ENCODE measurements at places on chromosomes 13 and 19. TPM values are rescaled to one million over a fixed set of nuclear protein-coding genes. Genes with fewer than 3 reads are reported as not detected.
A peak's percentile ranks its signal among the peaks of the same experiment; 100 is the strongest.

DNA sequence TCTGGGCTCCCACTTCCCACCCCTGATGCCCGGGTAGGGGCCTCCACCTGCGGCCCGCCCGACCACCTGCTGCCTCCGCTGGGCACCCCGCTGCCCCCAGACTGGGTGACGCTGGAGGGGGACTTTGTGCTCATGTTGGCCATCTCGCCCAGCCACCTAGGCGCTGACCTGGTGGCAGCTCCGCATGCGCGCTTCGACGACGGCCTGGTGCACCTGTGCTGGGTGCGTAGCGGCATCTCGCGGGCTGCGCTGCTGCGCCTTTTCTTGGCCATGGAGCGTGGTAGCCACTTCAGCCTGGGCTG is 7.9 kb downstream of the DBP start:
- H3K4me3 ChIP-seq: no peak overlapping the region
- peaks cover 31% of the 10 kb centered on the region for H3K36me3 ChIP-seq
- DNase-seq: no peak
- H3K27me3 ChIP-seq: no peaks in the 10 kb centered on the region
- H3K4me1 ChIP-seq: peaks cover 45% of the 10 kb centered on the region

- peaks cover 13% of the 10 kb centered on the region for H3K4me1 ChIP-seq
- peak overlapping the region; percentile 20 for H3K27ac ChIP-seq
- no peak for DNase-seq
- H3K4me3 ChIP-seq: no peak overlapping the region
- no peaks in the 10 kb centered on the region for H3K36me3 ChIP-seq
Observed at GRCh38 chr13:28490061-28490460, 4.9 kb downstream of the FLT1 start.

GRCh38 chr13:103852036-103852435 is 785.8 kb upstream of the SLC10A2 start:
- H3K4me1 ChIP-seq: no peaks in the 10 kb centered on the region
- no peak overlapping the region for H3K27ac ChIP-seq
- H3K4me3 ChIP-seq: no peak overlapping the region
- no peaks in the 10 kb centered on the region for H3K36me3 ChIP-seq
- no peaks in the 10 kb centered on the region for H3K27me3 ChIP-seq

- H3K4me1 ChIP-seq: no peaks in the 10 kb centered on the region
- no peak overlapping the region for H3K4me3 ChIP-seq
- no peaks in the 10 kb centered on the region for H3K36me3 ChIP-seq
- H3K27ac ChIP-seq: no peak overlapping the region
- no peak for DNase-seq
Observed at GRCh38 chr13:93260591-93260990, 34.0 kb downstream of the GPC6 start.

DNA sequence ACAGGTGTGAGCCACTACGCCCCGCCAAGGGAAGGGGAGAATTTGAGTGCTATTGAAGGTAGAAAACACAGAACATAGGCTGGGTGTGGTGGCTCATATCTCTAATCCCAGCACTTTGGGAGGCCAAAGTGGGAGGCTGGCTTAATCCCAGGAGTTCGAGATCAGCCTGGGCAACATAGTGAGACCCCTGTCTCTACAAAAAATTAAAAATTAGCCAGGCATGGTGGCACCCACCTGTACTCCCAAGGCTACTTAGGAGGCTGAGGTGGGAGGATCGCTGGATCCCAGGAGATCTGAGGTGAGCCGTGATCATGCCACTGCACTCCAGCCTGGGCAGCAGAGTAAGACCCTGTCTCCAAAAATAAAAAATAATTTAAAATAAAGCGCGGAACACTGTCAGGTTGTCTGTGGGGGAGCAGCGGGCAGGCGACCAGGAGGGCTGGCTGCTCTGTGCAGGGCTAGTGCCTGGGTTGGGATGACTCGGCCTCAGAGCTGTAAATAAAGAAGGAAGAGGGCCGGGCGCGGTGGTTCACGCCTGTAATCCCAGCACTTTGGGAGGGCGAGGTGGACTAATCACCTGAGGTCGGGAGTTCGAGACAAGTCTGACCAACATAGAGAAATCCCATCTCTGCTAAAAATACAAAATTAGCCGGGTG is 41.0 kb downstream of the LTBP4 start:
- H3K36me3 ChIP-seq: no peaks in the 10 kb centered on the region
- H3K4me1 ChIP-seq: peaks cover 22% of the 10 kb centered on the region
- H3K4me3 ChIP-seq: no peak overlapping the region
- no peaks in the 10 kb centered on the region for H3K27me3 ChIP-seq
- no peak for DNase-seq

DNA sequence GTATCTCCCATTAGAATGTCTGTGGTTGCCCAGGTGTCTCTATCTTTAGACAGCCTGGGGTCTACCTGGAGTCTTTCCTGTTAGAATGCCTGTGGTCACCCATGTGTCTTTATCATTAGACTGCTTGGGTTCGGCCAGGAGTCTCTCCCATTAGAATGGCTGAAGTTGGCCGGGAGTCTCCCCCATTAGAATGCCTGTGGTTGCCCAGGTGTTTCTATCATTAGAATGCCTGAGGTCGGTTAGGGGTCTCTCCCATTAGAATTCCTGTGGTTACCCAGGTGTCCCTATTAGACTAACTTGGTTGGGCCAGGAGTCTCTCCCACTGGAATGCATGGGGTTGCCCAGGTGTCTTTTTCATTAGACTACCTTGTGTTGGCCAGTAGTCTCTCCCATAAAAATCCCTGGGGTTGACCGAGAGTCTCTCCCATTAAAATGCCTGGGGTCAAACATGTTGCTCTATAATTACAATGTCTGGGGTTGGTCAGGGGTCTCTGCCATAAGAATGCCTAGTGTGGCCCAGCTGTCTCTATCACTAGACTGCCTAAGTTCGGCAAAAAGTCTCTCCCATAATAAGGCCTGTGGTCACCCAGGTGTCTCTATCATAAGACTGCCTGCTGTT is 1448.7 kb downstream of the UQCRFS1 start:
- no peaks in the 10 kb centered on the region for H3K4me1 ChIP-seq
- H3K27ac ChIP-seq: no peak overlapping the region
- H3K4me3 ChIP-seq: no peak overlapping the region
- H3K27me3 ChIP-seq: no peaks in the 10 kb centered on the region

- no peak overlapping the region for H3K27ac ChIP-seq
- DNase-seq: no peak
- no peak overlapping the region for H3K4me3 ChIP-seq
- no peaks in the 10 kb centered on the region for H3K36me3 ChIP-seq
- no peaks in the 10 kb centered on the region for H3K27me3 ChIP-seq
- H3K4me1 ChIP-seq: no peaks in the 10 kb centered on the region
Observed at GRCh38 chr13:100815476-100816046, 141.0 kb upstream of the TMTC4 start.

- H3K4me3 ChIP-seq: no peak overlapping the region
- peaks cover 9% of the 10 kb centered on the region for H3K36me3 ChIP-seq
- no peak overlapping the region for H3K27ac ChIP-seq
- no peak for DNase-seq
Observed at GRCh38 chr13:43071824-43072223, 48.4 kb downstream of the DNAJC15 start.

DNA sequence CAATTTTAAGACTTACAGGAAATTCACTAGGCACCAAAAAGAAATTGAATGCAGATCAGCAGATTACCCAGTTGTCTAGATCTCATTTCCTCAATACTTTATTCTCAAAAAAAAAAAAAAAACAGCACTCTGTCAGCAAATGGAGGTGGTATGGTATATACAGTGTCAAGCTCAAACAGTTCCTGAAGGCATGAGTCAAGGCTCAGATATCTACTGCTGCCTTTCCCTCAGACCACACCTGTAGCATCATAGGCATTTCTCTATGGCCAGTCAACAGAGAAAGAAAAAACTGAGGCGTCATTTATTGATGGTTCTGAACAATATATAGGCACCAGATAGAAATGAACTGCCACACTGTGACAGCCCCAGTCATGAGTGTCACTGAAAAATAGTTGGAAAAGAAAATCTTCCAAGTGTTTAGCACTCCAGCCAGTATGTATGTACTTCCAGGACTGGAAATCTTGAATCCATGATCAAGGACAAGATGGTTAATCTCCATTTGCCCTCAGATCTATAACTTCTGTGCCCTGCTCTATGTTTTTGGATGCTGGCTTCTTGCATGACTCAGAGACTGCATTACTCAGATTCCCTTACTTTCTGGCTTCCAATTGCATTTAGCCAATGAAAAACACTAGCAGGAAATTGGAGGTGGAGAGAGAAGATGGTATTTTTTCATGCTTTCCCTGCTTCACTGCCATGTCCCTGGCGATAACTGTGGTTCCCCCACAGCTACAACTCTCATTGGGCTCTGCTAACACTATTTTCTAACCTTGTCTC is 8.4 kb upstream of the COG3 start:
- no peak overlapping the region for H3K4me3 ChIP-seq
- H3K27ac ChIP-seq: no peak overlapping the region
- no peak for DNase-seq
- no peaks in the 10 kb centered on the region for H3K36me3 ChIP-seq
- H3K4me1 ChIP-seq: no peaks in the 10 kb centered on the region
- no peaks in the 10 kb centered on the region for H3K27me3 ChIP-seq

- H3K4me3 ChIP-seq: no peak overlapping the region
- H3K4me1 ChIP-seq: no peaks in the 10 kb centered on the region
- no peak overlapping the region for H3K27ac ChIP-seq
- no peaks in the 10 kb centered on the region for H3K27me3 ChIP-seq
- H3K36me3 ChIP-seq: no peaks in the 10 kb centered on the region
Observed at GRCh38 chr13:25391932-25392331, 20.2 kb downstream of the ATP8A2 start.

- no peak overlapping the region for H3K4me3 ChIP-seq
- no peaks in the 10 kb centered on the region for H3K36me3 ChIP-seq
- no peak overlapping the region for H3K27ac ChIP-seq
- H3K27me3 ChIP-seq: peaks cover 9% of the 10 kb centered on the region
- DNase-seq: no peak
Observed at GRCh38 chr19:7509625-7510024, 6.3 kb upstream of the ZNF358 start.

- H3K4me3 ChIP-seq: no peak overlapping the region
- H3K4me1 ChIP-seq: no peaks in the 10 kb centered on the region
- H3K27me3 ChIP-seq: no peaks in the 10 kb centered on the region
- no peak for DNase-seq
- H3K27ac ChIP-seq: no peak overlapping the region
Observed at GRCh38 chr13:38382946-38383345, 33.3 kb downstream of the UFM1 start.

DNA sequence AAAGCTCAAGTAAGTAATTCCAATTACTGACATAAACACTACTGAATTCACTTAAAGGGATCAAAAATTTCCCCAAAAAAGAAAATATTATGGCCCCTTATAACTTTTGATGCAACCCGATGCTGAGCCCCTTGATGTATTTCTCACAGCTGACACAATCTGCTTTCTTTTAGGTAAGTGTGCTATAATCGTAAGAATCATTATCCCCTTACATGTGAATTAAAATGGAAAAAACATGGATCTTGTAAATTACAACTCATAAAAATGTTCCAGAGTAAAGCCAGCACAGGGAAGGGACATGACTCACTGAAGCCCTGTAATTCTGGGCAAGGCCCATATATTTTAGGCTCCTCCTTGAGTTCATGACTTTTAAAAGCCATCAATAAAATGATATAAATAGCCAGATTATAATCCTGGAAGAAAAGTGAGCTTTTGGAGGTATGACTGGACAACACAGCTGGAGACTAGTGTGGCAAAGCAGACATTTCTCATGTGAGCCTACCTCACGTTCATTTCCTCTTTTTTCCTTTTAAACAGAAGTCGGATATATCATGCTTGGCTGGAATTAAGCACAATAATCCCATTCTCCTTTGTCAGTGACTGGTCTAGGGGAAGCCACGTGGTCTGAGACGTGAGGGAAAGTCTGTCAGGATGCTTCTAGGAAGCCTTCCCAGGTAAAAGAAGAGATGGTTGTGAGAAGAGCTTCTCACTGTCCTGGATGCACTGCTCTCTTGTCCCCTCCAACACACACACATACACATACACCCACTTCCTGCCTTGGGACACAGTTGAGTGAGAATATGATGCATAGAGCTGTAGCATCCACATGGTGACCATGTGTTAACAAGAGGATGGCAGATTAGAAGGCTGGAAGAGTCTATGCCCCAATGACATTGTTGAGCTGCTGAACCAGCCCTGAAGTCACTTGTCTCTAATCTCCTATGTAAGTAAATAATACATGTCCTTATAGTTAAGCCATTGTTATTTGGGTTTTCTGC is 165.4 kb downstream of the RGCC start:
- DNase-seq: peak; percentile 78
- H3K36me3 ChIP-seq: no peaks in the 10 kb centered on the region
- no peak overlapping the region for H3K4me3 ChIP-seq
- H3K27me3 ChIP-seq: no peaks in the 10 kb centered on the region
- H3K27ac ChIP-seq: peak overlapping the region; percentile 4

GRCh38 chr13:99045396-99045795 is 67.5 kb upstream of the DOCK9 start:
- DNase-seq: no peak
- peaks cover 11% of the 10 kb centered on the region for H3K27me3 ChIP-seq
- peaks cover 2% of the 10 kb centered on the region for H3K4me1 ChIP-seq
- H3K27ac ChIP-seq: no peak overlapping the region
- no peaks in the 10 kb centered on the region for H3K36me3 ChIP-seq

- no peaks in the 10 kb centered on the region for H3K27me3 ChIP-seq
- no peaks in the 10 kb centered on the region for H3K36me3 ChIP-seq
- H3K27ac ChIP-seq: no peak overlapping the region
- peaks cover 3% of the 10 kb centered on the region for H3K4me1 ChIP-seq
- H3K4me3 ChIP-seq: no peak overlapping the region
- no peak for DNase-seq
Observed at GRCh38 chr19:12478234-12478941, 6.2 kb downstream of the ZNF709 start.

GRCh38 chr13:43963726-43964125 is 84.0 kb downstream of the LACC1 start:
- no peak overlapping the region for H3K4me3 ChIP-seq
- H3K27me3 ChIP-seq: no peaks in the 10 kb centered on the region
- DNase-seq: no peak
- H3K27ac ChIP-seq: no peak overlapping the region
- no peaks in the 10 kb centered on the region for H3K4me1 ChIP-seq

DNA sequence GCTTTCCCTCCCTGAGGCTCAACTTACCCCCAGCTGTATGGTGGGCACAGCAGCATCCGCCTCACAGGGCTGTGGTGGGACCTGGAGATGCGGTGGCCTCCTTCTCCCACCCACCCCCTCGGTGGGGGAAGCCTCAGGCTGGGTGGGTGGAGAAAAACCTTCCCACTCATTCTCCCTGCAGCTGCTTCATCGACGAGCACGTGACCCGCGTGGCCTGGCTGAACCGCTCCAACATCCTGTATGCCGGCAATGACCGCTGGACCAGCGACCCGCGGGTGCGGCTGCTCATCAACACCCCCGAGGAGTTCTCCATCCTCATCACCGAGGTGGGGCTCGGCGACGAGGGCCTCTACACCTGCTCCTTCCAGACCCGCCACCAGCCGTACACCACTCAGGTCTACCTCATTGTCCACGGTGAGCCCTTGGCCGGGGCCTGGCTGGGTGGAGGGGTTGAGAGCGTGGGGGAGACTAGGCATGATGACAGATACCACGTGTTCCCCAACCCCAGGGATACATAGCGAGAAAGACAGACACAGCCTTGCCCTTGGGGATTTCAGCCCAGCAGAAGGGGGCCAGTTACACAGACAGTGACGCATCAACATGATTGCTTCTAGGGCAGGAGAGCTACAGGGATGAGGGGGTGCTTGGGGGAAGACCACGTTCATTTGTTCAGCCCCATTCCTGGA is 12.2 kb downstream of the IGLON5 start:
- no peak overlapping the region for H3K4me3 ChIP-seq
- no peak overlapping the region for H3K27ac ChIP-seq
- peaks cover 40% of the 10 kb centered on the region for H3K27me3 ChIP-seq

Gene LILRA6
- 2.5 TPM for polyA plus RNA-seq

Gene TMPRSS9
- polyA plus RNA-seq: 0.24 TPM

Gene ZNF69
- polyA plus RNA-seq: 4.2 TPM

Gene SLC5A5
- polyA plus RNA-seq: not detected

Gene PAK4
- 19.1 TPM for polyA plus RNA-seq

Gene HCN2
- polyA plus RNA-seq: 0.32 TPM

Gene CGB8
- polyA plus RNA-seq: 0.23 TPM

Gene DHDH
- 0.27 TPM for polyA plus RNA-seq

Data from muscle of leg (tissue), 16 donors.